ENCODE measurements at places on chromosomes 1 and 21.

- peak; percentile 54 for DNase-seq
Observed at GRCh38 chr1:11697188-11697892, 5.8 kb downstream of the DRAXIN start.

- DNase-seq, result peak; percentile 92
Observed at GRCh38 chr1:9275161-9275560, 17.5 kb upstream of the SPSB1 start.

- DNase-seq, result peak; percentile 90
Observed at GRCh38 chr1:68232289-68233148, at the start of gene WLS. TSS of gene WLS (minus strand) at chr1:68232523. CDS start at chr1:68232299, 224 bp downstream.

- no peak for DNase-seq
Observed at GRCh38 chr1:172944931-172945330, 105.8 kb downstream of the TNFSF18 start.

DNA sequence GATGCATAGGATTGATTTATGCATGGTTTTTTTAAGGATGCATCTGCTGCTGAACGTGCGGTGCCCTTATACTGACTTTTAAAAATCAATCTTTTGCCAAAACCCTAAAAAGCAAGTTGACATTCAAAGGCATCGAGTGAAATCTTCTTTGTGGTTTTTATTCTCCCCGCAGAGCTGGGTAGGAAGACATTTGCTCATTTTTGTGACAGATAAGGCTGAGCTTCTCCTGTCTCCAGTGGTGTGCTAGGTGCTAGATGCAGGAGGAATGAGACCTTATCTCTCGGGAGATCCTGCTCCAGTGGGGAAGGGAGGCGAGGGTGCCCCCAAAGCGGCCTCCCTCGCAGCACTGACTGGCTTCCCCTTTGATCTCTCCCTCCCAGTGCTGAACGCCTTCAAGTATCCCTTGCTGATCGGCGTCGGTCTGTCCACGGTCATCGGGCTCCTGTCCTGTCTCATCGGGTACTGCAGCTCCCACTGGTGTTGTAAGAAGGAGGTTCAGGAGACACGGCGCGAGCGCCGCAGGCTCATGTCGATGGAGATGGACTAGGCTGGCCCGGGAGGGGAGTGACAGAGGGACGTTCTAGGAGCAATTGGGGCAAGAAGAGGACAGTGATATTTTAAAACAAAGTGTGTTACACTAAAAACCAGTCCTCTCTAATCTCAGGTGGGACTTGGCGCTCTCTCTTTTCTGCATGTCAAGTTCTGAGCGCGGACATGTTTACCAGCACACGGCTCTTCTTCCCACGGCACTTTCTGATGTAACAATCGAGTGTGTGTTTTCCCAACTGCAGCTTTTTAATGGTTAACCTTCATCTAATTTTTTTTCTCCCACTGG lies 14.9 kb upstream of the CD101 start:
- DNase-seq, result no peak

- DNase-seq, result no peak
Observed at GRCh38 chr1:87812871-87813577, 484.3 kb downstream of the LMO4 start.

- no peak for DNase-seq
Observed at GRCh38 chr1:95668165-95668564, 434.2 kb downstream of the RWDD3 start.

DNA sequence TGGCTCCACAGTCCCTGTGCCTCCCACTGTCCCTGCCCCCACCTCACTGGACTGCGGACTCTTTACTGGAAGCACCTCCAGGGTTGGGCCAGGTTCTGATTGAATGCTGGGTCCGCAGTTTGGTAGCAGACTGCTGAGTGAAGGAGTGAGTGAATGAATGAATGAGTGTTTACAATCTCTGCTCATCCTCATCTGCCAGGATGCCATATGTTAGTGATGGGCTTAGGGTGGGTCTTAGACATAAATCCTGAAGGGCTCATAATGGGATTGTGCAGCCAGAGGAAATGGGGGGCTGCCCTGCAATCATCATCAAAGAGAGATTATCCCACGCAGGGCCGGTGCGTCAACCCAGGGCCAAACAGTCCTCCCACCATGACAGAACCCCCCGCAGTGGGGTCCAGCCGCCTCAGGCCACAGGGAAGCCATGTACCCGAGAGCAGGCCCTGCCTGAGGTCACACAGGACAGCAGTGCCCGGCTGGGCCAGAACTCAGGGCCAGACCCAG lies 26.1 kb downstream of the SLC1A7 start:
- peak; percentile 47 for DNase-seq
